Non-pigmented ciliary epithelial cell (primary cell): ENCODE measurements at places on chromosomes 1 and 21.

- no peak for DNase-seq
Observed at GRCh38 chr1:18007391-18008041, 100.1 kb upstream of the IGSF21 start.

DNA sequence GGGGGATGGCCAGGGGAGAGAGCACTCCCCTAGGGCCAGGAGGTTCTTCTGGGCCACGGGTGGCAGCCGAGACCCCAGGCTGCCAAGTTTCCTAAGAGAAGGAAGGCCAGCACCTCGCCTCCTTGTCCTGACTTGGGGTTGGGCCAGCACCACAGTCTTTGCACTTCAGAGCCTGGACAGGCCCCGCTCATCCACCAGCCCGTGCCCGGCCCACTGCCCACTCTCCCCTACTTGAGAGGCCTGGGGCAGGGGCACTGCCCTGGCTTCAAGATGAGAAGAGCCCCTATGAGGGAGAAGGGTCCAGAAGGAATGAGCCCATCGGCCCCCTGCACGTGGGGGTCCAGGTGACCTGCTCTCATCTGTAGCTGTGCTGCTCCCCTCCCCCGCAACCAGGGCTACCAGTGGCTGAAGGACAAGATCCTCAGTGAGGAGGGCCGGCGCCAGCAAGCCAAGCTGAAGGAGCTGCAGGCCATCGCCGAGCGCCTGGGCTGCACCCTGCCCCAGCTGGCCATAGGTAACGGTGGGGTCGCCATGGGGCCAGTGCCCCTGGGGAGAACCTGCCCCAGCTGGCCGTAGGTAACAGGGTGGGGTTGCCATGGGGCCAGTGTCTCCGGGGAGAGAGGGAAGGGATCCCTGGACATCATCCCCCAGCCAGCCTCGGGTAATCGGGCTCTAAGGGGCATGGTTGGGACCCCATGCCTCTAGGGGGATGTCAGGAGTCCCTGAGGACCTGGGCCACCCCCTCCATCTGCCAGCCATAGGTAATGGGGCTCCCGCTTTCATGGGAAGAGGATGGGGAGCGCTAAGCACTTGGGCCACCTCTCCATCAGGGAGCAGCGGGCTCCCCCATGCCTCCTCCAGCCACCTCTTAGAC, 50.8 kb downstream of the KCNAB2 start:
- DNase-seq = no peak

- DNase-seq = no peak
Observed at GRCh38 chr1:9079988-9080704, 10.7 kb upstream of the SLC2A5 start.

GRCh38 chr1:182348961-182349747, 42.4 kb downstream of the GLUL start:
- no peak for DNase-seq

DNA sequence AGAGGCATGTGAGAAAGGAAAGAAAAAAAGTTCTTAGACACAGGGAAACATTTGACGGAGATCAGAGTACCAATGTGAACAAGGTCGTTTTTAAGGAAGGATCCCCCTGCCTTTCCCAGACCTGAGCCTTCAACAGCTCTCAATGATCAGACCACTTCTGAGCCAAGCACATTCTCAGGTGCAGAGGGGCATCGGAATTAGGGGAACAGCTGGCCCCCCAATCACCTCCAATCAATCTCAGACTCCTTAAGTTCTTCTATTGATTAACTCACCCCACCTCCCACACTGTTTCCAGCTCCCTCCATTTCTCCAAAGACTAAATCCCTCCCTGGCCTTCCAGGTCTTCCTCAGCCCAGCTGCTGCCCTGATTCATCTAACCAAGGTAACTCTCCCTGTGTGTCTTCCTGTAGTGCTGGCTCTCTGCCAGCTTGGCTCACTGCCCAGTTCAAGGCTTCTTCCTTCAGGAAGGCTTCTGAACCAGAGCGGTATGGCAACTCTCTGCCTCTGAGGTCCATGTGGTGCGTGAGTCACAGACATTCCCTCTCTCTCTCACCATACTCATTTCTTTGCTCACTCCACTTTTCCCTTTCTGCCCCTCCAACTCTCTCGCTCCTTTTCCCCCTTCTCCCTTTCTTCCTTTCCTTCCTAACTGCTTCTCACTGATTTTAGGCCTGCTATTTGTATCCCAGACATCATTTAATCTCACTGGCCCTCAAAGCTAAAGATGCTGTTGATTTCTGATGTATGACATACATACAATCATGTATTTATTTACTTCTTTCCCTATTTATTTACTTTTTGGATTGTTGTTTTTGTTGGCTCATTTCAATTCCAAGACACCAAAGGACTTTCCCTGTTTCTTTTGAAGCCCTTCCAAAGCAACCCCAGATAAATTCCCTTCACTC, 18.1 kb downstream of the CFAP45 start:
- DNase-seq = peak; percentile 96

- no peak for DNase-seq
Observed at GRCh38 chr21:21052672-21053071, 54.5 kb downstream of the NCAM2 start.

GRCh38 chr1:62601457-62601856, 4.1 kb downstream of the ANGPTL3 start:
- DNase-seq = peak; percentile 19

- no peak for DNase-seq
Observed at GRCh38 chr1:180633057-180634056, 1.5 kb downstream of the XPR1 start.

- DNase-seq = no peak
Observed at GRCh38 chr21:44418108-44418875, 37.0 kb upstream of the LRRC3 start.

DNA sequence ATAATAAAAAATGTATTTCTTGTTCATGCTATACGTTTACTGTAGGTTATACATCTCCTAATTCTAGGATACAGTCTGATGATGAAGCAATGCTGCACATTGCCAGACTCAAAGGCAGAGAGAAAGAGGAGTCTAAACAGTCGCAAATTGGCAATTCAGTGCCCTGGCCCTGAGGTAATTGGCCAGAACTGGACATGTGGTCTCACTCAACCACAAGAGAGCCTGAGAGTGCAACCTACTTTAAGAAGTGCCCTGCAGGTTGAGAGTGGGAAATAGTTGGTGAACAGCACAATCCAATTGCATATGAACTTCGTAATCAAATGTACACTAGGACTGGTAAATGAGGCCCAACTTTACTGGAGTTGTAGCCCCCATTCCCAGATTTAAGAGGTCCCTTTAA, 5.0 kb upstream of the SLC35A3 start:
- DNase-seq = no peak

- no peak for DNase-seq
Observed at GRCh38 chr1:115332813-115333608, 5.0 kb downstream of the NGF start.
